ENCODE measurements at places on chromosomes 6 and 20.

GRCh38 chr20:39641423-39641822, 679.3 kb downstream of the DHX35 start:
- no peak overlapping the region for H3K27ac ChIP-seq
- no peak for DNase-seq
- no peaks in the 10 kb centered on the region for H3K36me3 ChIP-seq
- H3K4me1 ChIP-seq = peaks cover 9% of the 10 kb centered on the region

GRCh38 chr6:56524891-56525703, 117.6 kb downstream of the DST start:
- DNase-seq = no peak
- no peak overlapping the region for H3K4me3 ChIP-seq
- H3K27me3 ChIP-seq = no peaks in the 10 kb centered on the region
- H3K27ac ChIP-seq = peak overlapping the region; percentile 96

- no peak overlapping the region for H3K27ac ChIP-seq
- no peak for DNase-seq
- H3K4me3 ChIP-seq = no peak overlapping the region
- peaks cover 20% of the 10 kb centered on the region for H3K27me3 ChIP-seq
- no peaks in the 10 kb centered on the region for H3K4me1 ChIP-seq
Observed at GRCh38 chr6:6407071-6407741, 86.7 kb upstream of the F13A1 start.

GRCh38 chr6:106591111-106591825, 38.0 kb downstream of the RTN4IP1 start:
- no peaks in the 10 kb centered on the region for H3K27me3 ChIP-seq
- peaks cover 21% of the 10 kb centered on the region for H3K36me3 ChIP-seq
- no peak overlapping the region for H3K4me3 ChIP-seq
- no peak for DNase-seq
- H3K27ac ChIP-seq = no peak overlapping the region
- H3K4me1 ChIP-seq = no peaks in the 10 kb centered on the region

DNA sequence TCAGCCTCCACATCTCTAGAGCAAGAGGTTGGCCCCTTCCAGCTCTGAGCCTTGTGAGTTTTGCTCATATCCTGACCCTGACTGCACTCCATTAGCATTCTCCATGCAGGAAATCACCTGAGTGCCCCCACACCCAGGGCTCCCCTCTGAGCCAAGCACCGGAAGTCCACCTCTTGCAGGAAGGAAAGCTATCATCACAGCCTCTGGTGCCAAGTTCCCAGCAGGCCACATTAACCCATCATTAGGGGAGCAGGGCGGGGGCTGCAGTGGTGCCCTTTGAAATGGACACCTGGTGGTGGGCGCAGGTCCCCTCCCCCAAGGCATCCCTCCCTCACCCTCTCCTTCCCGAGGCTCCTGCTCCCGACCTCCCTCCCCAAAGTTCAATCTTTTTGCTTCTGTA, 16.1 kb downstream of the GRM4 start:
- H3K27me3 ChIP-seq = peaks cover 45% of the 10 kb centered on the region
- no peak for DNase-seq
- H3K4me1 ChIP-seq = no peaks in the 10 kb centered on the region
- H3K27ac ChIP-seq = no peak overlapping the region

- H3K27me3 ChIP-seq = no peaks in the 10 kb centered on the region
- H3K4me3 ChIP-seq = no peak overlapping the region
- H3K4me1 ChIP-seq = peaks cover 5% of the 10 kb centered on the region
- H3K36me3 ChIP-seq = no peaks in the 10 kb centered on the region
Observed at GRCh38 chr20:24027229-24027628, 38.6 kb upstream of the GGTLC1 start.

- no peak overlapping the region for H3K27ac ChIP-seq
- no peak for DNase-seq
- peaks cover 12% of the 10 kb centered on the region for H3K4me1 ChIP-seq
- no peak overlapping the region for H3K4me3 ChIP-seq
Observed at GRCh38 chr6:14120546-14120945, 3.0 kb downstream of the CD83 start.

- no peaks in the 10 kb centered on the region for H3K36me3 ChIP-seq
- H3K27me3 ChIP-seq = no peaks in the 10 kb centered on the region
- H3K4me3 ChIP-seq = no peak overlapping the region
- no peak for DNase-seq
- H3K27ac ChIP-seq = no peak overlapping the region
- H3K4me1 ChIP-seq = peaks cover 3% of the 10 kb centered on the region
Observed at GRCh38 chr6:127855542-127856159, 45.2 kb downstream of the THEMIS start.

- no peaks in the 10 kb centered on the region for H3K27me3 ChIP-seq
- no peak overlapping the region for H3K4me3 ChIP-seq
- peaks cover 23% of the 10 kb centered on the region for H3K36me3 ChIP-seq
Observed at GRCh38 chr6:116158641-116159040, 32.7 kb upstream of the COL10A1 start.

DNA sequence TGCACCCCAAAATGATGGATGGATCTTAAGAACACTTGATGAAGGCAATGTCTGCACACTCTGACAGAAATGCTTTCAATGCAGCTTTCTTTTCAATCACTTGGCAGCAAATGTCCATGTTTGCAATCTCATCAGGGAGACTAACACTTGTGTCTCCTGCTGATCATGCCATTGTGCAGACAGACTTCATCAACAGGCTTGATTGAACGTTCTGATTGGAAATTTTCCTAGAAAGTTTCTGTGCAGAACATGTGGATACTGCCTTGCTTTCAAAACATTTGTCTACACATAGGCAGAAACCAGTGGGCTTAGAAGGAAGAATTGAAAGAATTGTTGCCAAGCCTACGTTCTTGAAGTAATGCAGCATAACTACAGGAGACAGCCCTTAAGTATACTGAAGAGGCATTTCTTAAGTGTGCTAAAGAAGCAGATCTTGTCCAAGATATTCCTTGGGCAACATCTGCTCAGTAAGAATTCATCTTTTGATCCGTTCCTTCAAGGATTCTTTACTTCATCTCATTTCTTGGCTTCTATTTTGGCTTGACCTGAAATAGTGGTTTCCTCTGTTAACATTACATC, 120.4 kb upstream of the PLCB4 start:
- H3K27me3 ChIP-seq = peaks cover 30% of the 10 kb centered on the region
- no peak overlapping the region for H3K27ac ChIP-seq
- no peak for DNase-seq
- H3K36me3 ChIP-seq = no peaks in the 10 kb centered on the region
- peaks cover 22% of the 10 kb centered on the region for H3K4me1 ChIP-seq

DNA sequence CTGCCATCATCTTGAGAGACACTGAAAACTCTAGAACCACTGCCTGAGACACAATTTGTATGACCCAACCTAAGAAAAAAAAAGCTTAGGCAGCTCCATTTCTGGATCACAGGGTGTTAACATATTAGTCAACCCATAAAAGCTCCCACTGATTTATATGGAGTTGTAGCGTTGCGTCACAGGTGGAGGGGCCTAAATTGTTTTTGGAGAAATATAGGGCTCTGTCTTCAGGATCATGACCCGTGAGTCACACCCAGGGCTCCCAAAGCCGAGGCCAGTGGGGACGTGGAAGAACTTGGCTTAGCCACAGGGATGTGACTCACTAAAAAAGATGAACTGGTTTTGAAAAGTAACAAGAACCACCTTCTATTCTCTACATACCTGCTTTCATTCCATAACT, 116.5 kb upstream of the BMP2 start:
- DNase-seq = no peak
- no peak overlapping the region for H3K4me3 ChIP-seq
- no peaks in the 10 kb centered on the region for H3K27me3 ChIP-seq
- no peaks in the 10 kb centered on the region for H3K36me3 ChIP-seq

DNA sequence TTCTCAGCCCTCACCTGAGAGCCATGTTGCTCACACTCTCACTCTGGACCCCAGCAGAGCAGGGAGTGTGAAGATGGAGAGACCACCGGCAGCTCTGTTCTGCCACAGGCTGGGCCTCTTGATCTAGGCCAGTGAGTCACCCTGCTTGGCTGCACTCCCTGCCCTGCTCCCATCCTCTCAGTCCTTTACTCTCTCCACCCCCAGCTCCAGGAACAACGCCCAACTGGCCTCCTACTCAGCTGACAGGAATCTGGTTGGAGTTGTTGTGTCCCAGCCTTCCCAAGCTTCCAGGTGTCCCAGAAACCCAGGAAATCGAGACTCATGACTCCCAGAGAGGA, at the start of gene PSORS1C1:
TSS of gene PSORS1C1 (plus strand) at position 260 of the 338 bp plus-strand sequence. CDS start 14,833 bp downstream, outside the sequence.
- no peaks in the 10 kb centered on the region for H3K36me3 ChIP-seq
- peaks cover 48% of the 10 kb centered on the region for H3K27me3 ChIP-seq

DNA sequence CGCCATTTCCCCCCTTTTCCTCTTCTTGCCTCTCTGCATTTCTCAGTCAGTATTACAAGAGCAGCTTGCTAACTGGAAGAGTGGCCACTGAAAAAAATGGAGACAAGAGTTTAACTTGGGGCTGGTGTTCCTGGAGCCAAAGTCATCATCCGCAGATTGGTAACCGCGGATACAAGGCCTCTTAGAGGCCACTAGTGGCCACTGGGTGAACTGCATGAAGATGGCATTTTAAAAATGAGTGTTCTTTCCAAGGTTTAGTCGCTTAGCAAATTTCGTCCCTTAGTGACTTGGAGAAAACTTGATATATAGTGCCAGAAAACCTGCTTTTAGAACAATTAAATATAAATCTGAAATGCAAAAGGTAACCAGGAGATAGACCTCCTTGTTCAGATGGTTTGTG, 4.8 kb downstream of the F13A1 start:
- H3K4me1 ChIP-seq = no peaks in the 10 kb centered on the region
- H3K27me3 ChIP-seq = peaks cover 67% of the 10 kb centered on the region
- DNase-seq = peak; percentile 49
- H3K27ac ChIP-seq = no peak overlapping the region

- no peak overlapping the region for H3K27ac ChIP-seq
- no peak overlapping the region for H3K4me3 ChIP-seq
- H3K4me1 ChIP-seq = no peaks in the 10 kb centered on the region
Observed at GRCh38 chr20:36010825-36011224, 42.4 kb downstream of the CNBD2 start.

GRCh38 chr6:117637770-117638169, 35.5 kb upstream of the GOPC start:
- no peaks in the 10 kb centered on the region for H3K27me3 ChIP-seq
- no peak for DNase-seq
- no peak overlapping the region for H3K27ac ChIP-seq
- no peaks in the 10 kb centered on the region for H3K36me3 ChIP-seq
- no peak overlapping the region for H3K4me3 ChIP-seq

DNA sequence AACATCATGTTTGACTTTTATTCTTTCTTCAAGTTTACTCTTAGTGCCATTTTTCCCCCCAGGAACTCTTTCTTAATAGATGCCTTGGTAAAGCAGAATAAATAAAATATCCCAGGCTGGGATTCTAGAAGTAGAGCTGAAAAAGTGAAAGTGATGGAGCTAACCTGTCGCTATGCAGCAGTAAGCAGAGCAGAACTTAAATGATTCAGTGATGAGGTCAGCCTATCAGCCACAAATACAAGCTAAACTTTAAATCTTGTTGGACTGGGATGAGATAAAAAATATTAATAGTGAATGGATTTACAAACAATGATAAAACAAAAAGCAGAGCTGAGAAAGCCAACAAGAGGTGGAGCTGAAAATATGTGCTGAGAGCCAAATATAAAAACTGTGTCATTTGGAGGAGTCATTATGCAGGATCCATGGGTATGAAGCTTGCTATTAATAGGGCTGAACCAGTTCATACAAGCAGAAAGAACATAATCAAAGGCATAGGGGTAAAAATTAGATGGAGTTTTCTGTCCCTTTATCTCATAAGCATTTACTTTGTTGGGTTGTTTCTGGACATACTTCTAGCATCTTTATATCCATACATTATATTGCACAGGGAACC, 877.8 kb downstream of the EPHA7 start:
- peaks cover 22% of the 10 kb centered on the region for H3K4me1 ChIP-seq
- H3K27me3 ChIP-seq = no peaks in the 10 kb centered on the region
- no peak overlapping the region for H3K27ac ChIP-seq
- H3K4me3 ChIP-seq = no peak overlapping the region

- H3K4me3 ChIP-seq = no peak overlapping the region
- H3K4me1 ChIP-seq = no peaks in the 10 kb centered on the region
- H3K27ac ChIP-seq = no peak overlapping the region
- no peak for DNase-seq
- no peaks in the 10 kb centered on the region for H3K36me3 ChIP-seq
Observed at GRCh38 chr6:78268591-78269452, 598.5 kb upstream of the IRAK1BP1 start.

DNA sequence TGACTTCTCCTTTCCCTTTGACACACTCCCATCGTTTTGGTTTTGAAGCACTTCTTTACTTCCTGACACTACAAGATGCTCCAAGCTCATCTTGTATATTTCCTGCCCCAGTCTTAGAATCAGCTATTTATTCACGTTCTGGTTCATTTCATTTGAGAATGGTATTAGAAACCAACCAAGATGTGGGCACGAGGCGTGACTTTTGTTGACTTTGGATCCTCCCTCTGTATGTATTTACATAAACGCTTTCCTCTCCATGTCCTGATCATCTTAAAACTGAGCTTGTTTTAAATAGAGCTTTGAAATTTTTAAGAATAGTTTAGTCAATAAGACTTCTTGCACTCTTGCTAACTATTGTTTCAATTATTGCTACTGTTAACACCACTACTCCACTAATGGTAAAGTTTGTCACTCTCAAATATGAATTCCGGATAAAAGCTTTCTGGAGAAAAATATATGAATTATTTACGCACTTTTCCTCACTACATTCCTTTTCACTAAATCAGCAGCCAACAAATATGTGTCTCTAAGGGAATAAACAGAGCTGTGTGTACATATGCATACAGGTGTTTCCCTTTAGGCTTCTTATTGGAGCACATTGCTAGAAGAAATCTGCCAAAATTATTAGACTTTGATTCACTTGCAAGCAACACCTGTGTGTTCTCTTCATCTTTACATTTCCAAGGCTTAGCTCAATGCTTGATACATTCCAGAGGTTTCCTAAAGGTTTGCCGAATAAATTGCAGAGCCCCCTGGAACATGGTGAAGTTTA, 77.3 kb upstream of the TMEM244 start:
- DNase-seq = no peak
- H3K27ac ChIP-seq = no peak overlapping the region
- no peaks in the 10 kb centered on the region for H3K36me3 ChIP-seq
- no peaks in the 10 kb centered on the region for H3K27me3 ChIP-seq
- no peak overlapping the region for H3K4me3 ChIP-seq
- H3K4me1 ChIP-seq = no peaks in the 10 kb centered on the region

DNA sequence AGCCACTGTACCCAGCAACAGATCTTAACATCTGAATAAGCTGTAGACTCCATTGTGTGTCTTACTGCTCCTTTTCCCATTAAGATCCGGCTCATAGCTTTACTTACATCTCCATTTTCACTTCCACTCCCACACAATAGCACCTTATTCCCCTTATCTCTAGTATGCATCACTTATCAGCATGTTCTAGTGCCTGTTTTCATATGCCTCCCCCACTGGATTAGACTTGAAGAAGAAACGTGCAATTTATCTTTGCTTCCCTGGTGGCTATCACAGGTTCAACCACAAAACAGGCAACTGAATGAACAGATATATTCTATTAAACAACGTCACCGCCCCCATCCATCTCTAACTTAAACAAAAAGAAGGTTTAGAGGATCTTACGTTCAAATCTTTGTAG, 12.1 kb downstream of the SSR1 start:
- H3K4me3 ChIP-seq = no peak overlapping the region
- no peaks in the 10 kb centered on the region for H3K4me1 ChIP-seq
- no peak for DNase-seq
- H3K36me3 ChIP-seq = peaks cover 47% of the 10 kb centered on the region
- H3K27ac ChIP-seq = no peak overlapping the region

GRCh38 chr20:46984405-46984804, 89.8 kb downstream of the EYA2 start:
- H3K36me3 ChIP-seq = peaks cover 15% of the 10 kb centered on the region
- DNase-seq = no peak
- no peak overlapping the region for H3K4me3 ChIP-seq
- no peaks in the 10 kb centered on the region for H3K27me3 ChIP-seq
- H3K4me1 ChIP-seq = peaks cover 6% of the 10 kb centered on the region
- H3K27ac ChIP-seq = no peak overlapping the region

GRCh38 chr6:32190054-32190851, at the start of gene PBX2:
TSS of gene PBX2 (minus strand) at chr6:32190202. CDS start at chr6:32189915, 287 bp downstream.
- H3K4me3 ChIP-seq = peak within 1 kb of the TSS; percentile 86
- peak; percentile 76 for DNase-seq
- peaks cover 17% of the 10 kb centered on the region for H3K36me3 ChIP-seq

All from mesothelial cell of epicardium (in vitro differentiated cells).